Mononuclear cell (primary cell): ENCODE measurements at places on chromosomes 1 and 21. TPM values are rescaled to one million over a fixed set of nuclear protein-coding genes. Genes with fewer than 3 reads are reported as not detected.

S100A8 gene
- 801 TPM for total RNA-seq

JMJD4 gene
- total RNA-seq, result 10.5 TPM

AKNAD1 gene
- total RNA-seq, result not detected

PRMT6 gene
- total RNA-seq, result 8.8 TPM

CBR3 gene
- total RNA-seq, result 4.1 TPM

KRTAP12-2 gene
- total RNA-seq, result not detected

LRRC71 gene
- not detected for total RNA-seq

SH2D5 gene
- not detected for total RNA-seq

COPA gene
- total RNA-seq, result 89.4 TPM

CDC42SE1 gene
- total RNA-seq, result 250 TPM

S100A2 gene
- 0.21 TPM for total RNA-seq

SPATA1 gene
- total RNA-seq, result 0.73 TPM

ABCG1 gene
- total RNA-seq, result 33.0 TPM

ZNF593OS gene
- total RNA-seq, result not detected

IFNLR1 gene
- total RNA-seq, result 1.6 TPM

COL6A1 gene
- total RNA-seq, result 1.4 TPM

MGST3 gene
- 17.8 TPM for total RNA-seq

S100A12 gene
- 428 TPM for total RNA-seq

ZNF695 gene
- 0.52 TPM for total RNA-seq

HSPA6 gene
- 2.8 TPM for total RNA-seq
